ENCODE measurements at places on chromosomes 4 and X.

DNA sequence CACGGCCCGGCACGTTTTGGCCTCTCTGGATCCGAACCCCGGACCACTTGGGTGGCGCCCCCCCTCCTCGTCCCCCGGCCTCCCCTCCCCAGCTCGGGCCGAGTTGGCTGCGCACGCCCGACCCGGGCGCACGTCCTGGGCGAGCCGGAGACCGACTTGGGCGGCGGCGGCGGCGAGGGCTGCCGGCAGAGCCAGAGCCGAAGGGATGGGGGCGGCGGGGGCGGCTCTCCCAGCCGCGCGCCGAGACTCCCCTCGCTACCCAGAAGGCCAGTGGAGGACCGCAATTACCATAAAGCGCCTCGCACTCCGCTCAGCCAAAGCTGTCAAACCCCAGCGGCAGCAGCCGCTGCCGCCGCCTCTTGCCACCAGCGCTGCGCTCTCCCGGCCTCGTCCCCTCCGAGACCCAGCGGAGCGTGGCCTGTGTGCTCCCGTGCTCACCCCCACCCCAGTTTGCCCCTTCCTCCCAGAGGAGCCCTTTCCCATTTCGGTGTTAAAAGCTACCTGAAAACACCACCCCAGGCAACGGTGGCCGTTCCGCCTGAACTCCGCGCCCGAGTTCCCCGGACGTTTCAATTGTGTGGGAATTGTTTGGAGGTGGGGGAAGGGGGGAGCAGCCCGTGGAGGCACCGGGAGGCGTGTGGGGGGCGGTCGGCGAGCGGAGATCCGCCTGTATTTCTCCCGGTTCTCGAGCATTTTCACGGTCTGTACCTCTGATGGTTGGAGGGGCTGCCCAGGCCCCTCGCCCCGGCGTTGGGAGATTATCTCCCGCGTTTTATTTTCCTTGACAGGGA lies 701 bp upstream of the BCOR start:
- peak; percentile 72 for DNase-seq

- no peak for DNase-seq
Measured at GRCh38 chr4:103024996-103025395, 5.5 kb upstream of the SLC9B1 start.

GRCh38 chr4:45910511-45910910 lies 213.3 kb downstream of the GABRG1 start:
- no peak for DNase-seq

DNA sequence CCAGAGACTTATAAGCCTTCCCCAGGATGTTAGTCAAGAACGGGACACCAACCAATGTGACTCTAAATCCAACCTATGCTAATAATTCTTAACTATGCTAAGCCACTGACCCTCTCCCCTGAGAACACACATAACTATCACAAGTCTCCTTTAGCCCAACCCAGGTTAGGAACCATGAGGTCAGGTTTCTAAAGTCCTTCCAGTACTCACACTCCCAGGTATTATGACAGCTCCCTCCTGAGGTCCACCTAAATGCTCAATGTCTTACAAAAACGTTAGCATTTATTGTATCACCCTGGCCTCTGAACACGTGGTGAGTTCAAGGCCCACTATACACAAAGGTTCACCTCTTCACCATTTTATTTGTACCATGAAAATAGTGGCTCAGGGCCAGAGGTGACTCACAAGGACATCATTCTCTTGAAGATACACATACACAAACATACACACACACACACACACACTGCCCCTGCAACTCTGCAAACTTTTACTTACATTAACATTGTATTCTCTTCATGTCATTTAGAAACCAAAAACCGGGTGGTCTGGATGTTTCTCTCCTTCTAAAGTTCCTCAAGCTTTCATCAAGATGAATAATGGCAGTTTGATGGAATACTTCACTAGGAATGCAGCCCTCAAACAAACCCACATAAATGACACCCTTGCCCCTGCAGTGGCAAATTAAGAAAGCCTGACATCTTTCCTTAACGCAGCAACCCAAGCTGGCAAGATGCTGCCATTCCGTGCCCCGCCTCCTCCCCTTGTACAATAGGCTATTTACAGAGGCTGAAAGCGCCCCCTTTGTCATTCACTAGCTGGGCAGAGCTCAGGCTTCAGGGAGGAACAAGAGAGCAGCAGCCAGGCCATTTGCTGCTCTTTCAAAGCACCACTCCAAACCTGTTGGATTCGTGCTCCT lies 17.7 kb downstream of the ACSL1 start:
- DNase-seq = peak; percentile 91

- DNase-seq = no peak
Measured at GRCh38 chr4:78629991-78630541, 78.5 kb downstream of the ANXA3 start.

DNA sequence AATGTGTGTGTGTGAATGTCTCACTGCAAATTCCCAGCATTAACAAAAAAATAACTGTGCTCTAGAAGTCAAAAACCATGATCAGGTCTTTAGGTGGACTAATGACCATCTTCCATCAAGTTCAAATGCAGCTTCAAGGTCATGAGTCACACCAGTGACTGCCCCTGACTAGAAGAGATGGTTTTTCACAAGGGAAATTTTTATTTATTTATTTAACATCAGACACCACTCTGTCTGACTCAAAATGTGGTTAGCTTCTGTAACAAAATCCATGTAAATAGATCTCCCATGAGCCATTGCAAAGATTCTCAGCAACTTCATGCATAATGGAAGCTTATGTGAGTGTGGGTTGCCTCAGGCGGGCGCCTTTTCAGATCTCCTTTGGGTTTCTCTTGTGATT lies 219.2 kb downstream of the KIT start:
- no peak for DNase-seq

DNA sequence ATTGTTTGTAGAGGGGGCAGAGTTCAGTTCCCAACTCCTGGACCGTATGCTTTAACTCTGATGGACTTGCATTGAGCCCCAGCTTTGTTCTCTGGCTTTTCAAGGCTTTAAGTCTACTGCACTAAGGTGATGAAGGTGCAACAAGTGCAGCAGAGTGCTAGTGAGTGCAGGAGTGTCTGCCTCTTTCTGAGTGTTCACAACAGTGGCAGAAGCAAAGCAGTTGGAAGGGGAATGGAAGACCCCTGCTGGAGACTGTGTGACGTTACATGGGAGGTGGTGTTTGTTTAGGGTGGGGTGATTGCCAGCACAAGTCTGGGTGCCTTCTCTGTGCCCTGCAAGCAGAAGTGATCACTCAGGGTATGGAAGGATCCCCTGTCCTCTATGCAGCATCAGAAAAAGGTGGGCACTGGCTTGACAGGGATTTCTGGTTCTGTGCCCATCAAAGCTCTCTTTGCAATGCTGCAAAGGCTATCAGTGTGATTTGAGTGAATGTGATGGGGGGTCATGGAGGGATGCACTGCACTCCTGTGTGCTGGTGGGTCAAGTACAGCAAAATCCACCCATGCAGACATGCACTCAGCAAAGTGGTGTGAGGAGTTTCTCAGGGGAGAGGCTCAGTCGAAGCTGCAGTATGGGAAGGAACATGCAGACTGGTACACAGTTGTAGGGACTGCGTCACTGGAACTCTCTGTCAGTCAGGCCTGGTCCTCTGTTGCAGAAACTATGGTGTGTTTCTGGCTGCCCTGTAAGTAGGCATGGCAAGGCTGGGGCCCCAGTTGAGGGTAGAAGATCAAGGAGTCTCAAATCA lies 70.9 kb upstream of the UGT2B7 start:
- DNase-seq = peak; percentile 77

GRCh38 chrX:34778916-34779315 lies 121.8 kb upstream of the TMEM47 start:
- DNase-seq = no peak

DNA sequence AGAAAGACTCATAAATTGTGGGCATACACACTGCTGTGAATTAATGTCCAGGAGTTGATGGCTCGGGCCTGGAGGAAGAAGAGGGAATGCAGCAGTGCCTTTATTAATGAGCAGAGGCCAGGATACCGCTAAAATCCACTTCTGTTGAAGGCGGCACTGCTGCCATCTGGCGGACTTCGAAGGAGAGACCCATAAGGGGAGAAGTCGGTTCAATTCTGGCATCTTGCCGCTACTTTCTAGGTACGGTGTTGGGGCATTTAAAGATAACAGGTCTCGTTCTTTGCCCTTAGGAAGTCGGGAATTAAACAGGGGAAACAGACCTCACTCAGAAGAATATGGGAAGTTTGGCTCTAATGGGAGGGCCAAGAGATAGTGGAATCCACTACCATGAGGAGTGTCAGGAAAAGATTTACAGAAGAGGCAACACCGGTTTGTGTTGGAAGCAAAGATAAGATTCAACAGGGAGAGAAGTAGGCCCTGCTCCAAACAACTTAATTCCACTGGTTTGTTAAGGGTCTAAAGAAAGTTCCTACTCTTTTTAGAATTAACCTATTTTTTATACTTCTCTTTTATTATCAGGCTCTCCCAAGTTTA lies 133.6 kb upstream of the GIMD1 start:
- peak; percentile 86 for DNase-seq

GRCh38 chr4:7890635-7891393 lies 48.8 kb downstream of the AFAP1 start:
- peak; percentile 35 for DNase-seq

DNA sequence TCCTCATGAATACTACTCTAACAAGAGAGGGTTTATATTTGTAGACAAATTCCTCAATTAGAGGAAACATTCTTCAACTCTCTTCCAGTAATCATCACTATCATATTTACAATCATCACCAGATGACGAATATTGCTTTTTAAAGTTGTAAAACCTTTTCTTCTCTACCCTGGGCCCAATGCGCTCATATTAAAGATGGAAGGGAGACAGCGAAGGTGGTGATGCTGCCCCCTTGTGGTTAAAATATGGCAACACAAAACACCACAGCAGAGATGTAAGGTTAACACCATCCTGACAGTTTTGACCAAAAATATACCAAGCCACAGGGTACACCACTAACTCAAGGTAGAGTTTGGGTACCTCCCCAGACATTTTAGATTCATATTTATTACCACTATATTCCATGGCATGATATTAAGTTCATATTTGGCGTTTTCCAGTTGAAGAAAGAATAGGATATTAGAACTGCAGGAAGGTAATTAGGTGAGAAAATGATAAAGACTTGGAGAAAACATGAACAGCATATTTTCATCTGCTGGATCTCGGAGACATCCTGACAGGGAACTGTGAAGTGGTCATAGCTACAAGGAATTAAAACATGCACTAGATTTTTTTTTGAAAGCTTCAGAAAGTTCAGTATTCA lies 72.8 kb downstream of the SLC9A7 start:
- DNase-seq = peak; percentile 55

DNA sequence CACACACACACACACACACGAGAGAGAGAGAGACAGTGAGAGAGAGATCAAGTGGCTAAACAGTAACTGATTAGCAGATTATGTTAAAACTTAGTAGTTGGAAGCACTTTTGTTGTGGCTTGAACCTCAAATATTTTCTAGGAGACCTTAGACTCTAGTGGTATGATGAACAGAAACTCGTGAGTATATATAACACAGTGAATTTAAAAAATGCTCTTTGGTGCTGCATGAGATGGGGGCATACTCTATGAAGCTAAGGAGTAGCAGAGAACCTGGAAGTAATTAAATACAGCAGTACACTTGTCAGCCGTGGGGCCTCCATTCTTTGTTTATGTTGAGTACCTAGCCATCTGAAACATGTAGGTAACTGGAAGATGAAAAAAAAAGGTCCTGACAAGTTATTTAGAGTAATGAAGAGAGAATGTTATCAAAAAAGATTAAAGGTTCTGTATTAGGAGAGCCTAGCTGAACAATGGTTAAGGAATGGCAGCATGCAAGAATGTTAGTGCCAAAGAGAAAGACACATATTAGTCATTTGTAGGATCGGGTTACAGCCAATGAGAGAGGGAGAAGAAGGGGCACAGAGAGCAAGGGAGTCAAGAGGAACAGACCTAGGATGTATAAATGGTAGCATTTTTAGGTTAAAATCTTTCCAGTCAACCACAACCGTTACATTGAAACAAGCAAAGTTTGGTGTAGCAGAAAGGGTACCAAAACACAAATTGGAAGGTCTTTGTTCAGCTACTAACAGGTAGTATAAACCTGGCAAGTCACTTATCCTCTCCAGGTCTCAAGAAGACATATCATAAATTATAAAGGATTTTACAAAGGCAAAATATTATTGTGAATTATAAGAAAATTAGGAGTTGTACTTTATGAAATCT lies 316.7 kb upstream of the DIPK2B start:
- peak; percentile 33 for DNase-seq

DNA sequence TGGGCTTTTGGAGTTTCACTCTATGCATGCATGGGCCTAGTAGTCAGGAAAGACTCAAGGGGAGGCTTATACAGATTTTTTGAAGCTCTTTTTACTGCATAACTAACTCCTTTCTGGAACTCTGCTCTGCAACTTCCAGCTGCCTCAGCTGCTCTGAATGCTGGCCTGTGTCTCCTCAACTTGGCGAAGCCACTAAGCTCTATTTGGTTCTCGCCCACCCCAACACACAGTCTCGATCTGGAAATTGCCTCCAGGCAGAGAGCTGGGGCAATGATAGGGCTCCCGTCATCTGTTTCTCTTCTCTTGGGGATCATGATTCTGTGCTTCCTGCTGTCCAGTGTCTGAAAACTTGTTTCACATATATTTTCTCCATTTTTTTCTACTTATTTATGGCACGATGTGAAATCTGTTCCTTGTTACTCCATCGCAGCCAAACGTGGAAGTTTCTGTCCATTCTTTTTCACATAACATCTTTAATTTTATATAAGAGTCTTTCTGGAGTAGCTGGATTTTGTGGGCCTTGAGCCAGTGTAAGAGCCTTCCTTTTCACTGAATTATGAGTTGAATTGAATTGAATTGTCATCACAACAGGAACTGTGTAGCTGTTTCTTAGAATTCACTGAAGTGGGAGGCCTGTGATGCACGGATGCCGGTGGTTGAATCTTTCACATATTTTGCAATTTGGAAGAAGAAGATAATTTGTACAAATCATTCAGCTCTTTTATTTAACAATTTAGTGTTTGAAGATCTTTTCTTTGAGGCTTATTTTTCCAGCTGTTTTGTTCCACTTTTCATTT lies 9.0 kb downstream of the ZNF275 start:
- DNase-seq = no peak

DNA sequence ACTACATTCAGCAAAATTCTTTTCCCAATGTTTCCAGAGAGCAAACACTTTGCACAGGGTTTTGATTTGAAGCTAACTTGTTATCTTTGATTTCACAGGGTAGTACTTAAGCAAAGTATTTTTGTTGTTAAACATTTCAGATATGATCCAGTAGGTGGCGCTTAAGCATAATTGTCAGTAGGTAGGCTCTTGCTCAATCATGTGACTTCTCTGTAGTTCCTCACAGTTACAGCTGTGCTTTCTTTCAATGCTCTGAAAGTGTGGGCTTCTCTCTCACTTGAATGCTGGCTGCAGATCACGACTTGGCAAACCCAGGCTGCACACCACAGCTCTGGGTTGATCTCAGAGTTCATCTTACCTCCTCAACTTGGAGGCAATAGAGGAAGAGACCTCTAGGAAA lies 1016.5 kb downstream of the SH3BGRL start:
- DNase-seq = peak; percentile 43

DNA sequence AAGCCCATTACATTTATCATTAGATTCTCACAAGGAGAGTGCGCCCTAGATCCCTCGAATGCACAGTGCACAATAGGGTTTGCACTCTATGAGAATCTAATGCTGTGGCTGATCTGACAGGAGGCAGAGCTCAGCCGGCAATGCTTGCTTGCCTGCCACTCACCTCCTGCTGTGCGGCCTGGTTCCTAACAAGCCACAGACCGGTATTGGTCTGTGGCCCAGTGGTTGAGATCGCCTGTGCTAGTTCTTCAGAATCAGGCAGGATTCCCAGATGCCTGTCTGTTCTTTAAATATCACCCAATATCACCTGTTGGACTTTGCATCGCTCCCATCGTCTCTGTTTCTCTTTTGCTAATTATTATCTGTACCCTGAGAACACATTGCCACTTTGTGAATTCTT lies 14.0 kb downstream of the DSPP start:
- peak; percentile 17 for DNase-seq

GRCh38 chr4:146273204-146273901 lies 59.0 kb downstream of the REELD1 start:
- no peak for DNase-seq

Measured in GM23338 (cell line).